Cerebellum (tissue), 4 donors: ENCODE measurements at places on chromosomes 1 and 21.

- no peak for DNase-seq
Observed at GRCh38 chr1:4463631-4464030, 190.8 kb upstream of the AJAP1 start.

GRCh38 chr1:235068158-235069121, 60.2 kb downstream of the TOMM20 start:
- no peak for DNase-seq

DNA sequence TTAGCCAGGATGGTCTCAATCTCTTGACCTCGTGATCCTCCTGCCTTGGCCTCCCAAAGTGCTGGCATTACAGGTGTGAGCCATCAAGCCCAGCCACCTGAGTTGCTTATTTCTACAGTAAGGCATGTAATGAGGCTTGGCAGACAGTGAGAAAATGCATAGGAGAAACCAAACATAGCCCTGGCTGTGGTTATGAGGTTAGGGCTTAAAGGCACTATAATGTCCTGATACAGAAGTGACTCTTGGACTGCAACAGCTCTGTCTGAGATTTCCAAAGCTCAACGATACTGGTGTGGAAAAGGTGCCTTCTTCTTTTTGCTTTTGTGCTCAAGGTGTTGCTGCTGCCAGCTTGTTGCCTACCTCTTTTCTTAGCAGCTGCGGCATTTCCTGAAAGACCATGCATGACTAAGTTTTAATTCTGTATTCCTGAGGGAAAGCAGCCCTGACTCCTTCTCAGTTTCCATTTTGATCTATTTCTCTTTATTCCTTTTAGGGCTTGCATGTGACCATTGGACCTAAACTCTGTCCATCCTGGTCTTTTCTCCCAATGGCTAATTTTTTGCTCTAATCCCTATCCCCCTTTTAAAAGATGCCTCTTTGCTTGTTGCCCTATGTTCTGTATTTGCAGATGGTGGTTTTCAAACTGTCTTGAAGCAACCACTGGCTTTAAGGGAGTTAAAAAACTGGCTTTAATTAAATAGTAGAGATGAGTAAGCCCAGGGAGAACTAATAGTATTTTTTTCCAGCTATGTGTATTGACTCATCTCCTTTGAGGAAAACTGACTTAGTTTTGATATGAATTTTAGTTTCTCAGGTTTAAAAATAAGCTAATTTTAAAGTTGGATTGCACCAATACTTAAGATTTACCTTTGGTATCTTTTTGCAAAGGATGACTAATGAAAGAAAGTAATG, 70.3 kb downstream of the KIF1B start:
- DNase-seq: no peak

- no peak for DNase-seq
Observed at GRCh38 chr1:245611251-245611650, 456.5 kb downstream of the KIF26B start.

- peak; percentile 33 for DNase-seq
Observed at GRCh38 chr21:45248893-45249381, 38.8 kb downstream of the POFUT2 start.
